Naive thymus-derived CD4-positive, alpha-beta T cell (primary cell): ENCODE measurements at places on chromosomes 16 and 17. TPM values are rescaled to one million over a fixed set of nuclear protein-coding genes. Genes with fewer than 3 reads are reported as not detected.

Gene CCL23
- polyA plus RNA-seq: not detected

Gene CDRT15
- not detected for polyA plus RNA-seq

Gene CCL7
- polyA plus RNA-seq: not detected

Gene IRX3
- polyA plus RNA-seq: not detected

Gene TUFM
- polyA plus RNA-seq: 139 TPM

Gene AIPL1
- polyA plus RNA-seq: not detected

Gene AHSP
- polyA plus RNA-seq: not detected

Gene PIRT
- polyA plus RNA-seq: not detected
